ENCODE measurements at places on chromosomes 2 and 18.

- DNase-seq, result no peak
These were observed 188.9 kb downstream of the LTBP1 start for GRCh38 chr2:33135645-33136044.

GRCh38 chr2:23651187-23652080 lies 266.5 kb downstream of the KLHL29 start:
- no peak for DNase-seq

DNA sequence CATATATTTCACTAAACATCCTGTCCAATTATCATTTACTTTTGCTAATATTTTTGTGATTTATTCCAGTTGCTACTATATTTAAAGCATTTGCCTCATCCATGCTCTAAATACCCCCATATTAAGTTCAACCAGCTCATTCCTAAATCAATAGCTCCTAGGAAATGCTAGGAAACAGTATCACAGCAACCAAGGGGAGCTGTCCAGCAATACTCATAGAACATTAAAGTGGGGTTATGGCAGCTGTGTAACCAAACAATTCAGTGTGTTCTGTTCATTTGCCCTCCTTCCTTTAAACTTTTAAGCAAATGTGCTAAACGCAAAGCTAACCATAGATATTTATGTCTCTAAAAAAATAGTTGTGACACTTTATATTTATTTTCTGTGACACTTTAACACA lies 41.1 kb downstream of the ACVR1C start:
- peak; percentile 18 for DNase-seq

DNA sequence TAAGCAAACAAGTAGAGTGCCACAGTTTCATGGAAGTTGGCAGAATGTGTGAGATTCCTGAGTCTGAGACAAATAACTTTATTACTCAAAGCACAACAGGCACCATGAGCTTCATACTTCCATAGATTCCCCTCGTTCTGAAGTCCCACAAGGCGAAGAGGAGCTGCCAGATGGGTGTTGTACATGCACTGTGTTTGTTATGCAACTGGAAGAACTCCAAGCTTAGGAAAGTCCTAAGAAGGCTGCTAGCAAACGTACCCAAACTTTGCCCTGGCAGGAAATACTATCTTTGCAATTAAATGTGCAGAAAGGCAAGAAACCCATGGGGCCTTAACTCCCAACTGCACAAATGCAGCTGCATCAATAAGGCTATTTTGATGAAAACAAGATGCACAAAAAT lies 1.6 kb upstream of the GCA start:
- no peak for DNase-seq

DNA sequence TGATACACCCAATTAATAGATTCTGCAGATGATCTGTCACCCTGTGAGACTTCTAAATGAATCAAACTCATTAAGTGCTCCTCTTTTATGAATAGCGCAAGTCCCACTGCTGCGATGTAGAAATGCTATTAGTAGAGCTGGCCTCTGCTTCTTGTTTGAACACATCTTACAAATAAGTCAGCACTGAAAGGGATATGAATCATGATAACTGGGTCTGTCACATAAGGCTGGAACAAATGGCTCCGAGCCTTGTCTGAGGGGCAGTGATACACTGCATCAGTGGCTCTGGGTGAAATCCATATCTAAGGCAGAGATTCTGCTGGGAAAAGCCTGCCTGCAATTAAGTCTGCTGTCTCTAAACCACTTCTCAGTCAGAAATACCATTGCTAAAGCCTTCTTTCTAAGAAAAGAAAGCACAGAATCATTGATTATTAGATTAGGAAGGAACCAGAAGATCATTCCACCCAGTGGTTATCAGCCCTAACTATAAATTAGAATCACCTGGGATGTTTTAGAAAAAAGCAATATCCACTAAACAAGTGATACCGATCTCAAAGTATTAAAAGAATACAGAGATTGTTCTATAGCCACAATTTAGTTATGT lies 75.2 kb downstream of the SLC5A7 start:
- no peak for DNase-seq

GRCh38 chr18:54184836-54185235 lies 39.6 kb downstream of the MBD2 start:
- no peak for DNase-seq

Measured in iPS-NIHi11 (cell line).